ENCODE measurements at places on chromosomes 5 and 9. TPM values are rescaled to one million over a fixed set of nuclear protein-coding genes. Genes with fewer than 3 reads are reported as not detected.

SLCO6A1 gene
- not detected for total RNA-seq

FBXW5 gene
- 202 TPM for total RNA-seq

OGN gene
- total RNA-seq: not detected

PPP2R2B gene
- not detected for total RNA-seq

LAMC3 gene
- total RNA-seq: 0.50 TPM

CENPK gene
- total RNA-seq: 17.2 TPM

KLF9 gene
- total RNA-seq: 26.4 TPM

DPYSL3 gene
- 77.1 TPM for total RNA-seq

FAM240B gene
- total RNA-seq: not detected

PAEP gene
- total RNA-seq: not detected

PCDHGA12 gene
- 6.2 TPM for total RNA-seq

SPINK13 gene
- not detected for total RNA-seq

SLC36A3 gene
- total RNA-seq: not detected

CNTFR gene
- total RNA-seq: not detected

BARHL1 gene
- not detected for total RNA-seq

LCN2 gene
- total RNA-seq: not detected

PTGS1 gene
- total RNA-seq: 5.9 TPM

SLC23A1 gene
- not detected for total RNA-seq

PCDHA12 gene
- total RNA-seq: not detected

ITK gene
- total RNA-seq: not detected

TAS2R1 gene
- total RNA-seq: not detected

SIMC1 gene
- total RNA-seq: 1.5 TPM

ARHGEF39 gene
- total RNA-seq: 0.65 TPM

AGXT2 gene
- not detected for total RNA-seq

TRIM36 gene
- 0.49 TPM for total RNA-seq

C8G gene
- total RNA-seq: not detected

Data from bladder microvascular endothelial cell (primary cell).